Activated CD4-positive, CD25-positive, alpha-beta regulatory T cell (primary cell): ENCODE measurements at places on chromosomes 7 and 10.

DNA sequence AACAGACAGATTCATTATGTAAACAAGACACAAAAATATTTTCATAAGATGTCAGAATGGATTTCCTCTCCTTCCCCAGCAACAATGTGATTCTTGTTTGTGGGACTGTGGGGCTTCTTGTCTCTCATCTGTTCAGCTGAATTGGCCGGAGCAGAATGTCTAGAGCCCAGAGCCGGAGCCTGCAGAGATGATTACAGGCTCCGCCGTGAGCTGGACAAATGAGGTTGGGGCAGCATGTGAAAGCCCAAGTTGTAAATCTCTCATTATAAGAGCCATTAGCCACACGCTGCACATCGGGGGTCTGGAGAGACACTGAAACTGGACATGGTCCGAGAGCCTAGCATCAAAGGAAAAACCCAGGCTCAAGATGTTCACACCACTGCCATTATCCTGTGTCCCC lies 137.0 kb upstream of the ADAM12 start:
- no peak for DNase-seq

DNA sequence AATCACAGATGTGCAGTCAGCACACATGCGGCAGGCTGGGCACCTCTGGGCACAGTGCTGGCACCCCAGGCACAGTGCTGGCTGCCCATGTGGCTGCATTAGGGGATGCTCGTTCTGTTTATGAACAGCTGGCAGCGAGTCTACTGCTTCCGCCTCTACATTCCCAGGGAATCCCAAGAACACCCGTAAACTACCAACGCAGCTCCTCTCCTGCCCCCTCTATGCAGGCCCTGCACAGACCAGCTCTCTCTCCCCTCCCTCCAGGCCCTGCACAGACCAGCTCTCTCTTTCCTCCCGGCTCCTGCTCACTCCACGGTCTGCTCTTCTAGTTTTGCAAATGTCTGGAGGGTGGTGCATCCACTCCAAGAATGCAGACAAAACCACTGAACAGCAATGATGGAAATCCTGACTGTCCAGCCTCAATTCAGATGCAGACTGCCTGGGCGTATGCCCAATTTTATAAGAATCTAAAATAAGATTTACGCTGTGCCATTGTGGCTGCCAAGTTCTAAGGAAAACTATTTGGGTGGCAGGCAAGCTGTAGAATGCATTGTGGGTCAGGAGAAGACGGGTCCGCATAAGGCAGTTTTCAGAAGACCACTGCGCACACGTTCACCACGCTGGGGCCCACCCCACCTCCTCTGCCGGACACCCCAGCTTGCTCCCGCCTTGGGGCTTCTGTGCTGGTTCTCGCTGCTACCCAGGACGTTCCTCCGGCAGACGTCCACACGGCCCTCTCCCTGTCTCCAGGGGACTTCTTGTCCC lies 234.6 kb downstream of the ZMYND11 start:
- no peak for DNase-seq

DNA sequence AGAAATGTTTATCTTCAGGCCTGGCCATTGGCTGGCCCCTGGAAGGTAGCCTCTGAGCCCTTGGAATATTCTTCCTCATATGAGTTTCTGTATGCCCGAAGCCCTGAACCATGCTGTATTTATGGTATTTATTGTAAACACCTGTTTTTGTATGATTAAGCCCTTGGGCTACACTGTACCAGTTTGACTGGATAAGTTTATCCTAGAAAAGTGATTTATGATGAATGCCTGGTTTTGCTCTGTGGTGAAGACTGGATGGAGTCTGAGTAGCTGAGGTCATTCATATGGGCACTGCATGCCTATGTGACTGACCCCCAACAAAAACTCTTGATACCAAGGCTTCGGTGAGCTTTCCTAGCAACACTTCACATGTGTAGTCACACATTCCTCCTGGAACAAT lies 66.7 kb downstream of the CASD1 start:
- no peak for DNase-seq

DNA sequence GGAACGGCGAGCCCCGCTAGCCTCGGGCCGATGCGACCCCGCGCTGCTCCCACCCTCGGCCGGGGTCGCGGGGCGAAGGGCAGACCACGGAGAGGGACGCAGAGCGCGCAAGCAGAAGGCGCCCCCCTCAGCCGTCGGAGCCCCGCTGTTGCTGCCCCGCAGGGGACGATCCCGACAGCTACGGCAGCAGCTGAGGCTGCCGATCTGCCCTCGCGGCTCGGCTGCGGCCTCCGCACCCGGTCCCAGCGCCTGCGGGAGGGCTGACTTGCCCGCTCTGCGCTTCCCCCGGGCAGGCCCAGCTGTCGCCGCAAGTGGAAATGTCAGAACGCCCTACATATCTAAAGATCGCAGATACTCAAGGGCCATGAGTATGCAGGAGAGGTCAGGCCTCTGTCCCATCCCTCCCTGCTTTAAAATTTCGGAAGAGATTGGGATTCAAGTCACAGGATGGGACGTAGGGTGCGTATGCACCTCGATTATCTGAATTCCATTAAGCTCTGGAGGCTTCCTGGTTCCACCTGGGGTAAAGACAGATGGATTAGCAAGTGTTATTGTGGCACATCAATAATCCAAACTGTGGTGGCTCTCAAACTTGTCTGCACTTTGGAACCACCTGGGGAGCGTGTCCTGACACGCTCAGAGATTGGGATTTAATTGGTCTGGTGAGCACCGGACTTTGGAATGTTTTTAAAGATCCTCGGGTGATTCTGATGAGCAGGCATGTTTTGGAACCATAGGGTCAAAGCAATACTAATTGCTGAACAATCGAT lies at the start of gene CRPPA:
Gene CRPPA (minus strand): TSS at position 206 of the 770 bp plus-strand sequence. CDS start 216 bp downstream, outside the sequence.
- peak; percentile 29 for DNase-seq

DNA sequence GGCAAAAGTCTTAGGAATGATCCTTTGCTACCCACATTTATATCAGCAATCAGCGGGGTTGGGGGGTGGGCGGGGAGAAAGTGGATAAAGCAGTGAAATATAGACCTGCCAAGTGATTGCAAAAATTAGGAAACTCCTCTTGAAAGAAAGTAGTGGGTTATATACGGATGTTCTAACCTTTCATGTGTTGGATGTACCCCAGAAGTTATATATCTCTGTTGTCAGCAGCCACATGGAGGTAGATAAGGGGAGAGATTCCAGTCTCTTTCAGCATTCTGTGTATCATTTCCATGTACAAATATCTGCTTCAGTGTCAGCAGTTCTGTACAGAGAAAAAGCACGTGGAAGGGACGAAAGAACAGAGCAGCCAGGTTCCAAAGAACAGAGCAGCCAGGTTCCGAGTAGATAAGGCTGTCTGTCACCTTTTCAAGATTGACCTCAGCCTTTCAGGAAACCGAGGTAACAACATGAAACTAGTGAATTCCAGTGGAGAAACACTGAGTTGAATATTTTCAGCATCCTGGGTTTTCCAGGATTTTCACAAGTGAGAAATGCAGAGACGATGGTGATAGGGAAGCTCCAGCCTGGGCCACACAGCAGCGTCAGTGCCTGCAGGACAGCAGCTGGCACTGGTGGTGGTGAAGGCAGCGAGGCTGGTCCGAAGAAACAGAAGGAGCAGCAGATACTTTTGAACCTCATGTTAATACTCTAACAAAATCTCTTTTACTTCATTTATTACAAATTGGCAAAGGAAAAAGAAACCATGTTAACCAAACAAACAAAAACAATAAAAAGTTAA lies 212.3 kb downstream of the C7orf25 start:
- DNase-seq, result no peak

DNA sequence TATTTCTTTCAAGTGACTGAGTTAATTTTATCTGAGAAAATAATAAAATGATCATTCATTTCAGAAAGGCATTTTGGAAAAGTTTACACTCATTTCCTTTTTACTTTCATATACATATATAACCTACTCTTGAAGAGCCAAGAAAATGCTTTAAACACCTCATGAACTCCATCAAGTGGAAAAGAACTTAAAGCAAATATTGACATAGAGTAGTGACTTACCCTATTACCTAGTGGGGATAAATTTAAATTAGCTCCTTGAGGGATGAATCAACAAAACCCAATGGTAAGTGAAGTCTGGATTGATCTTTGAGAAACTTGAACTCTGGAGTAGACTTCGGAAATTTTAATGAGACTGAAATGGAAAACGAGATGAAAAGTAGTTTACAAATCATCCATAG lies 88.6 kb downstream of the TMEM26 start:
- no peak for DNase-seq

- DNase-seq, result no peak
These were observed 948.8 kb upstream of the POT1 start for GRCh38 chr7:125878235-125878956.

DNA sequence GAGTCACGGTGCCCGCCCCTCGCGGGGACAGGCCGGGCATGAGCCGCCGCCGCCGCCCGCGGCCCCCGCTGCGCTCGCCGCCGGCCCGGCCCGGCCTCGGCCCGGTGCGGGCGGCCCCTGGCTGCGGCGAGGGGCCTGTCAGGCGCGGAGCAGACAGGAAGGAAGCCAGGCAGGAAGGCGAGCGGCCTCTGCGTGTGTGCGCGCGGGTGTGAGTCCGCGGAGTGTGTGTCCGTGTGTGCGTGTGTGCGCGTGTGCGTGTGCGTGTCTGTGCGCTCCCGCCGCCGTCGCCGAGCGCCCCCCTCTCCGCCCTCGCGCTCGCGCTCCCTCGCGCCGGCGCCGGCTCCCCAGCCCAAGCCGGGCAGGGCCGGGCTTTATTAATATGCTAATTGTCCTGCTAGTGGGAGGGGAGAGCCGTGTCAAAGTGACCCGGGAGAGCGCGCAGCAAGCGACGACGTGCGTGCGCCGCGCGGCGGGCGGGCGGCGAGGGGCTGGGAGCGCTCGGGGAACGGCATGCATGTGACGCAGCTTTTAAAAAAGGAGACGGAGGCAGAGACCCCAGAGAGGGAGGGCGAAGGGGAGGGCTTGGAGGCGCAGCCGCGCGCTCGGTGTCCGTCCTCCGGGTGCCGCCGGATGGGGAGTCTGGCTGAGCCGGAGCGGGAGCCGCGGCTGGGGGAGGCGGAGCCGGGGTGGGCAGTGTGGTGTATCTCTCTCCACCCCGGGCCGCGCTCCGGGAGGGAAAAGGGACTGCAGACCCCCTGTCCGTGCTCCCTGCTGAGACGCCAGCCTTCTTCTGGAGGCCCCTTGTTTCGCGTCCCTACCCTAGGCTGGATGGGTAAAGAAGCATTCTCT lies at the start of gene LDB1:
Gene LDB1 (minus strand): TSS at position 227 of the 849 bp plus-strand sequence. CDS start 258 bp downstream, outside the sequence.
- peak; percentile 63 for DNase-seq

DNA sequence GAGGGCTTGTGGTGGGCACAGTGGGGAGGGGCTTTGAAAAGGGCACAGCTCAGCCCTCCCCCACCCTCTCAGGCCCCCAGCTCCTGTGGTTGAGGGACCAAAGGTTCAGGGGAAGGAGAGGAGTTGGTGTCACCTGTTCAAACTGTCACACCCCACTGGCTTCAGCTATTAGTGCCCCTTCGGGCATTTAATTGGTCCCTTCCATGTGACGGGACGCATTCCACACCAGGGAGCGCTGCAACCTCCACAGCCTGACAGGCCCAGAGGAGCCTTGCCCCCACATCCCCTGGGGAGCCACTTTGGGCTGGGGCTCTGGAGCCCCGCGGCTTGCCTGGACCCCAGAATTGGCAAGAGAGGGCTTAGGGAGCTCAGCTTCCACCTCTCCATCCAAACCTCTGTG lies 75.7 kb downstream of the C10orf105 start:
- no peak for DNase-seq

DNA sequence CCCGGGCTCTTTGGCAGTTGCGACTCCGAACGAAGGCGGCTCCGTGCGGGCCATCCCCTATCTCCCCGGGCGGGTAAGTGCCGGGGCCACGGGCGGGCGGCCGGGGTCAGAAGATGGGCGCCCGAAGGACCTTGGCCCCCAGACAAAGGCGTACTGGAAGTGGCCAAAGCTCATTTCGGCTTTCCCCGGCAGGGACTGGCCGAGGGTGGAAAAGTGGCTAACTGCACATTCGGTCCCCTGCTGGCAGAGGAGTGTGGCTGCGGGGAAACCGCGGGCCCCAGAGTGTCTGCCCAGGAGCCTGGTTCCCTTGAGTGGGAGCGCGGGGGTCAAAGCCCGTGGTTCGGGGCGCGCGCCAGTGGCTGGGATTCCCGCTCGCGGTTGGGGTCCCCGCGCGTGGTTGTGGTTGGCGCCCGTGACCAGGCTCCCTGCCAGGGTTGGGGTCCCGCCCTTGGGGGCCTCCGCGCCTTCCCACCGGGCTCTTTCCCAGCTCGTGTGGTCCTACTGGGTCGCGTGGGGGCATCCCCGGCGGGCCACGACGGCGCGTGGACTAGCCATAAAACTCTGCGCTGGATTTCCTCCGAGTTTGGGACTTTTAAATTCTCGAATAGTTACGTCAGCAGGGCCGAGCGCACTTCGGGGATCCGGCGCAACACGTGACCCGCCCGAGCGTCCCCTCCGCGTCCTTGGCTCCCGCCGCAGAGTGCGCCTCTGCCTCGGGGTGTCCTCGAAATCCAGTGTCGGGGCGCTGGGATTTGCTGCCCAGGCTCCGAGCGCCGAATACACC lies 124.4 kb downstream of the TACC2 start:
- no peak for DNase-seq

GRCh38 chr10:112991888-112992491 lies 41.9 kb downstream of the TCF7L2 start:
- no peak for DNase-seq
